Mucosa of descending colon (tissue), 3 donors: ENCODE measurements at places on chromosomes 5 and 9. TPM values are rescaled to one million over a fixed set of nuclear protein-coding genes. Genes with fewer than 3 reads are reported as not detected.

The SLC6A7 gene
- total RNA-seq: 26.4 TPM

The GABBR2 gene
- total RNA-seq: not detected

The DMRT1 gene
- total RNA-seq: not detected

The IPO11 gene
- 17.6 TPM for total RNA-seq

The IRGM gene
- not detected for total RNA-seq

The TMEM252 gene
- not detected for total RNA-seq

The PTRH1 gene
- 10.3 TPM for total RNA-seq

The PCSK5 gene
- total RNA-seq: 53.3 TPM

The NME5 gene
- total RNA-seq: 1.6 TPM

GRCh38 chr5:88941581-88941980, 58.6 kb upstream of the MEF2C start:
- no peak for DNase-seq

DNA sequence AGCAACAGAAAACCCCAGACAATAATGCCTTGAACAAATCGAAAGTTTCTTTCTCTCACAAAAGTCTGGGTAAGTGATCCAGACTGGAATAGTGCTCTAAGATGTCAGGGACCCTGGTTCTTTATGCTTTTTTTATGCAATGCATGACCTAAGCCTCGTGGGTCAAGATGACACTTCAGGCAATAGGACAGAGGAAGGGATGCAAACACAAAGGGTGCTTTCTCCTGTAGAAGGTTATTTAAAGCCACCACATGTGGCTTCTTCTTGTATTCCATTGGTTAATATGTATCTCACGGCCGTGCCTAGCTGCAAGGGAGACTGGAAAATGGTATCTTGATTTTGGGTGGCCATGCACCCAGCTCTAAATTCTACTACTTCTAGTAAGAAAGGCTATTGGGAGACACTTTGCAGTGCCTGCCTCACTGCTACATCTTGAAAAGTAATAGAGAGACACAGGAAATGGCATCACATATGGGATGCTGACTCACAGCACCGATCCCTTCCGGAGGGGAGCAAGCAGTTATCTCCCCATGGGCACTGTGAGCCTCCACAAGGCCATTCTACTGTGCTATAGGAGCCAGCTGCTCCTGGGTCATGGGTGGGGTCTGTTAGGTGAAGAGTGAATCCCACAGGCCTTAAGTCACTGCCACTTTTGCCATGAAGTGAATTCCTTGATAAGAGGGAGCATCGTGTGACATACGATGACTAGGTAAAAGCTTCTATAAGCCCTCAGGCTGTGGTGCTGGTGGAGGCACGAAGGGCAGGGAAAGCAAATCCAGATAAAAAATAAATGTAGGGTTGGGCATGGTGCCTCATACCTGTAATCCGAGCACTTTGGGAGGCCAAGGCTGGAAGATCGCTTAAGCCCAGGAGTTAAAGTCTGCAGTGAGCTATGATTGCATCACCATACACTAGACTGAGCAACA, 32.5 kb upstream of the RAB14 start:
- no peak for DNase-seq

DNA sequence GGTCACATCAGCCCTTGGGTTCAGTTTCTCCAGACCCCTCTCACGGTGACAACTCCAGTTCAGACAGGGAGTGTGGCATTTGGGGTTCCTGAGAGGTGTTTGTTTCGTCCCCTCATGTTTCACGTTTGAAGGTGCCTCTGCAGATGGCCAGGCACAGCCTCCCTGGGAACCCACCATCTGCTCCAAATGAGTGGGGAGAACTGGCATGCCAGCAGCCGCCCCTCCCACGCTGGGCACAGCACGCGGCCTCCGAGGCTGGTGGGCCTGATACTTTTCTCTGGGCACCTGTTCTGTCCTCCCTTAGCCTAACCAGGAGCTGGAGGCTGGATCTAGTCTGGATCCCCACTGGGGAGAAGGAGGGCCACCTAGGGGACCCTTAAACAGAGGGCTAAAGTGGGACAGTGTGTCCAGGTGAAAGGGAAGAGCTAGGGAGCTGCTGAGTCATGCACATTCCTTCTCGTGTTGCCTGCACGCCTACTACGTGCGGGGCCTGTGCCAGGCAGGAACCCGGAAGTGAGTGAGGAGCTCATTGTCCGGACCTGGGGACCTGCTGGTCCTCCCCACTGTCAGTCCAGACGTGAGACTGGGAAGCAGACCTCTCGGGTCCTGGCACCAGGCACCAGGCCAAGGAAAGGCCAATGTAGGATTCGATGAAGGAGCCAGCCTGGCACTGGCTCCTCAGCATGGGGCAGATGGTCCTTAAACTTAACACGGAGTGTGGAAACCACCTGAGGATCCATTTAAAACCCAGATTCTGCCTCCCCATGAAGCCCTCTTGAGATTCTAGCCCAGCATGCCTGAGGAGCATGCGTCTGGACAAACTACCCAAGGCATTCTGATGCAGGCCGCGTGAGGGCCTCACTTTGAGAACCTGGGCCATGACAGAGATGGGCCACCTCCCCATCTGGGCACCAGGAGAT, 11.7 kb downstream of the DNM1 start:
- no peak for DNase-seq

DNA sequence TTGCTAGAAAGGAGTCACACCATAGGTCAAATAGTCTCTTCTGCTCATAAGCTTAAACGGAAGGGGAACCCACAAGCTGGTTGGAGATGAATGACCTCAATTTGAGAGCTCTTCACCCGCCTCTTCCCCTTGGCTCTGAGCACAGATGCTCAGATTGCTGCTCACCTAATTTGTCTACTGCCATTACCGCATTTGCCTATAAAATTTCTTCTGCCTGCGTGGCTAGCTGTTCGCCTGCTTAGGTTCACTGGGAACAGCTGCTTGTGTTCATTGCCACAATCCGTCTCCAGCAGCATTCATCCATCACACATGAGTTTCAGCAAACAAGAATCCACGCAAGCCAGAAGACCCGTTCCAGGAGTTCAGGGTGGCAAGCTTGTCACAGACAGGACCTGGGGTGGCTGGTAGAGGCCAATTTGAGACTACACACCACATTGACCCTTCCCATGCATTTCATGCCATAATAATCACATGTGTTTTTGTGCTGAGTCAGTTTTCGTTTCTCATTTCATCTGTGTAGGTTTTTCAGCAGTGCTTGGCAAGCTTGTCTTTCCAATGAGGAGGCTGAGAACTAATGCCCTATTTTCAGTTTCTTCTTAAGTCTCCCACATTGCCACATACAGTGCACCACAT, 50.2 kb upstream of the DNAH5 start:
- DNase-seq: no peak

- no peak for DNase-seq
These were observed 180.9 kb downstream of the CD180 start for GRCh38 chr5:67015541-67016191.

DNA sequence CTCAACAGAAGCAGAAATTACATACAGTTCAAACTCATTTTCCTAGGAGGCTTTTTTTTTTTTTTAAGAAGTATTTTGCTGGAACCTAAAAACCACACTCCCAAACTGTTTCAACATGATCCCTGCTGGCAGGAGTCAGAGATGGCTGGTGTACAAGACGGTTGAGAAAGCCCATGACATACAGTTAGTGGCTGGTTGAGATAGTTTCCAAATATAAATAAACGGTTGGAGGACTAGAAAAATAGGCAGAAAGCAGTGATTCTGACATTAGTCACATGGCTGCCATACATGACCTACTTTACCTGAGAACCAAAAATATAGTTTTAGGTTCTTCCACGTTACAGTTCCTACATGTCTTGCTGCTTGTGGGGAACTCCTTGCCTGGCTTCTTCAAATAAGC, 31.7 kb upstream of the BASP1 start:
- no peak for DNase-seq

- DNase-seq: no peak
These were observed 82.4 kb downstream of the PPP2R2B start for GRCh38 chr5:146796144-146796543.

DNA sequence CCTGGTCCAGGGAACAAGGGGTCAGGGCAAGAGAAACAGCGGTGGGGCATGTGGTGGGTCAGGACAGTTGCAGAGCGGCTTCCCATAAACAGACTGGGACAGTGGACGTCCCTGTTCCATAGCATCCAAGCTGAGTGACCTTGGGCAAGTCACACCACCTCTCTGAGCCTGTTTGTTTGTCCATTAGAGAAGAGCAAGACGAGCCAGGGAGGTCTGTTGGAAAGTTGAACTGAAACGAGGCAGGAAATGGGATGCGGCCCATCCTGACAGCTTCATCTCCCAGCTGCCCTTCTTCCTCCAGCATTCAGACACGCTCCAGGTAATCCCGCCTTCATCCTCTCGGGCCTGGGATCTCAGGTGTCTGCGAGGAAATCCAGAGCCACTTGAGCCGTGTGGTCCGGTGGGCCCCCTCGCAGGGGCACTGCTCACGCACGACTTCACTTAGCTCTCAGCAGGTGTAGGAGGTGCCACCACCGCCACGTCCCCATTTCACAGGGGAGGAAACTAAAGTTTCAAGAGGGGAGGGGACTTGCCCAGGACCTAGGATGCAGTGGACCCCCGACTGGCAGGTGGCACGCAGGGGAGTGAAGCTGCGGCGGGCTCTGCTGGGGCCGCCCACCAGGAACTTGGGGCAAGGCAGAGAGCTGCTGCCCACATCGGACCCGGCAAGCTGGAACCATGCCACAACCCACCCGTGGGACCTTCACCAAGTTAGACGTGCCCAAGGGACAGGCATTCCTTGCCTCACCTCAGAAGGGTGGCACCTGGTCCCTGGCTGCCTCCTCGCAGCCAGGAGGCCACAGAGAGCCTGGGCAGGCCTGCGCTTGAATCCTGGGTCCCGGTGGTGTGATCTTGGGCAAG, 13.0 kb downstream of the PTGES2 start:
- no peak for DNase-seq

DNA sequence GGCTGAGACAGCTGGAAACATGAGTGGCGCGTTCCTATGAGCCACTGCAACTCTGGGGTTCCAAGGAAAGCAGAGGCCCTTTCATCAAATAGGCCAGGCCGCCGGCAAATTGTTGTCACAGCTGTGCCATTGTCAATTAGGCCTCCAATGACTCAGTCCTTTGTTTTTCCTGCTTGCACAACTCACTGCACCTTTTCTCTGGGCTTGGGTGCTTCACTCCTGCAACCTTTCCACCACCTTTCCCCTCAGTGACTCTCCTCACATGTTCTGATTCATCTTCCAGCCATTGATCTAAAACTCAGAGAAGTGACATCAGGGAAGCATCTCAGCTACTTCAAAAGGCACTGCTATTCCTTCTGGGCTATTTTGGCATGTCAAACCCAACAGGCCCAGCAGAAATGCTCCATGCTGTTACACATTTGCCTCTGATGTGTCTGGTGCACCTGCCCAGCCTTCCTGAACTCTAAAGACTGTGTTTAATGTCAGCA, 653.7 kb downstream of the NR2F1-AS1 start:
- DNase-seq: no peak

- DNase-seq: no peak
These were observed 1633.2 kb upstream of the NUDT12 start for GRCh38 chr5:105195765-105196164.

DNA sequence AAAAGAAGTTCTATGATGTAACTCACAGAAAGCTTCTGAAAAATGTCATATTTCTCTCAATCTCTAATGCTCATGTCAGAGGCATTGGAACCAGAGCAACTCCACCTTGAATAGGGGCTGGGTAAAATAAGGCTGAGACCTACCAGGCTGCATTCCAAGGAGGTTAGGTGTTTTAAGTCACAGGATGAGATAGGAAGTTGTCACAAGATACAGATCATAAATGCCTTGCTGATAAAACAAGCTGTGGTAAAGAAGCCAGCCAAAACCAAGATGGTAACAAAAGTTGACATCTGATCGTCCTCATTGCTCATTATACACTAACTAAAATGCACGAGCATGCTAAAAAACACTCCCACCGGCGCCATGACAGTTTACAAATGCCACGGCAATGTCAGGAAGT, 411.1 kb upstream of the GRIA1 start:
- no peak for DNase-seq

DNA sequence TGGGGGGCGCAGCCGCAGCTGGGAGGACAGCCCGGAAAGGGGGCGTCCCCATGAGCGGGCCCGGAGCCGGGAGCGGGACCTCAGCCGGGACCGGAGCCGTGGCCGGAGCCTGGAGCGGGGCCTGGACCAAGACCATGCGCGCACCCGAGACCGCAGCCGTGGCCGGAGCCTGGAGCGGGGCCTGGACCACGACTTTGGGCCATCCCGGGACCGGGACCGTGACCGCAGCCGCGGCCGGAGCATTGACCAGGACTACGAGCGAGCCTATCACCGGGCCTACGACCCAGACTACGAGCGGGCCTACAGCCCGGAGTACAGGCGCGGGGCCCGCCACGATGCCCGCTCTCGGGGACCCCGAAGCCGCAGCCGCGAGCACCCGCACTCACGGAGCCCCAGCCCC, 47.0 kb downstream of the TJP2 start:
- DNase-seq: peak; percentile 51

DNA sequence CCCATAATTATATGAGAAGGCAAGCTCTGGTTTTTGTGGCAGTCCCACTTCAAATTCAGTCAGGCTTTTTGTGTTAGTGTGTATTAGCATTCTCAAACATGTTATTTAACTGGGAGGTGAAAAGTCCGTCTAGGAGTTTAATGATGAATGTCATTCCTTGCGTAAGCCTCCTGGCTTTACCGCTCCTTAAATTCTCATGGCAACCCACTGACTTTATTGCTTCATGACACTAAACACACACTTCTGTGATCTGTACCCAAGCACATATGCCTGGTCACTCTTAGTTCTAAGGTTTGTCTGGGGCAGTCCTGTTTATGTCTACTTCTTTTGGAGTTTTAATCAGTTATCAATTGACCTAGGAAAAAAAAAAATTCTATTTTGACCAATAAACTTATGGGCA, 677.9 kb upstream of the DMAC1 start:
- no peak for DNase-seq

DNA sequence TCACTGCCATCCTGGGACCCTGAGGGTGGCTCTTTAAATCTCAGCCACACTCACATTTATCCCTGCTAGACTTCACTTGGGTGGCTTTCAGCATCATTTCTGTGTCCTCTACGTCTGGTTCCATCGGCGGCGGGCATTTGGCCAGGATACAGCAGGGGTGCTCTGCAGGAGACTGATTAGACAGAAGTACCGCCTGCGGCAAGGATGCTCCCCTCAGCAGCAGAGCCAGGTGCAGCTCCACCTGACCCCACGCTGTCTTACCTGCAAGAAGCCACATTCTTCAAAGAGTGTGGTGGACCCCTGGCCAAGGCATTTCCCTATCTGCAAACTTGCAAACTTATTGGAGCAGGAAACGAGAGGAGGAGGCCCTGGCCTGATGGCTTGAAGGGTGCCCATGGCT, 309.8 kb upstream of the IRX4 start:
- DNase-seq: no peak

DNA sequence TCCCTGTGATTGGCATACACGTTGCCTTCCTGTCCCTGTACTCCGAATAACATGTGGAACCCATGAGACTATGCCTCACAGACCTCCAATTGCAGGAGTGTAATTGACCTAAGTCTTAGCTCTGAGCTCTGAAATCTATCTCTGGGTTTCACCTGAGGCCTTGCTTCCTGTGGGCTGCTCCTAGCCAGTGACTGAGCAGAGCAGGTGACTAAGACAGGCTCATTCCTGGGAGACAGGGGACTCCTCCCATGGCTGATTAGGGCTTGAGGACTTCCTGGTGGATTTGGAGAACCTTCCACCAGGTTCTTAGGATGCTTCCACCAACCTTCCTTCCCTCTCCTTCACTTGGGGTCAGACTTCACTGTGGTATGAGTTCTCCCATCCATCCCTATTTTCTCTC, 22.3 kb upstream of the MIER3 start:
- DNase-seq: no peak
